ENCODE measurements at places on chromosomes 16 and 17. TPM values are rescaled to one million over a fixed set of nuclear protein-coding genes. Genes with fewer than 3 reads are reported as not detected.

Gene CNGB1
- total RNA-seq: not detected

Gene ZACN
- total RNA-seq: not detected

Gene TSR1
- total RNA-seq: 21.8 TPM

Gene THUMPD1
- total RNA-seq: 31.7 TPM

Gene PSMC3IP
- total RNA-seq: 5.2 TPM

Gene KRTAP2-3
- total RNA-seq: not detected

Gene CCDC154
- 1.8 TPM for total RNA-seq

Gene CHMP1A
- total RNA-seq: 69.0 TPM

Measured in aorta (tissue), 5 donors.